SHP77 (cell line): ENCODE measurements at places on chromosomes 16 and 17.
A peak's percentile ranks its signal among the peaks of the same experiment; 100 is the strongest.

- DNase-seq = no peak
These were observed 152.2 kb upstream of the MPHOSPH6 start for GRCh38 chr16:82322177-82322576.

DNA sequence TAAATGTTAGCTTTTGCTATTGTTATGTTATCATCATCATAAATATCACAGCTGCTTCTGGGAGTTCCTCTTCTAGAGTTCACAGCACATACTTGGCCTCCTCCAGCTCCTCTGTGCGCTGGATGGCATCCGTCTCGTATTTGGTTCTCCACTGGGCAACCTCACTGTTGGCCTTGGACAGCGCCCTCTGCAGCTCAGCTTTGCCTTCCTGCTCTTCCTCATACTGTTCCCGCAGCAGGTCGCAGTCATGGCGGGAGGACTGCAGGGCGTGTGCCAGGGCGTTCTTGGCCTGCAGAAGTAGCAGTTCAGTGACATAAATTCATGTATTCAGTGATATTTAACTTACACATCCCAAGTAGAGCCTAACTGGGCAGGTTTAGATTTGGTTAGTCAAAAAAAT is 23.4 kb downstream of the MYH8 start:
- no peak for DNase-seq

GRCh38 chr16:53504665-53505064 is 1.7 kb upstream of the AKTIP start:
- DNase-seq = peak; percentile 14

DNA sequence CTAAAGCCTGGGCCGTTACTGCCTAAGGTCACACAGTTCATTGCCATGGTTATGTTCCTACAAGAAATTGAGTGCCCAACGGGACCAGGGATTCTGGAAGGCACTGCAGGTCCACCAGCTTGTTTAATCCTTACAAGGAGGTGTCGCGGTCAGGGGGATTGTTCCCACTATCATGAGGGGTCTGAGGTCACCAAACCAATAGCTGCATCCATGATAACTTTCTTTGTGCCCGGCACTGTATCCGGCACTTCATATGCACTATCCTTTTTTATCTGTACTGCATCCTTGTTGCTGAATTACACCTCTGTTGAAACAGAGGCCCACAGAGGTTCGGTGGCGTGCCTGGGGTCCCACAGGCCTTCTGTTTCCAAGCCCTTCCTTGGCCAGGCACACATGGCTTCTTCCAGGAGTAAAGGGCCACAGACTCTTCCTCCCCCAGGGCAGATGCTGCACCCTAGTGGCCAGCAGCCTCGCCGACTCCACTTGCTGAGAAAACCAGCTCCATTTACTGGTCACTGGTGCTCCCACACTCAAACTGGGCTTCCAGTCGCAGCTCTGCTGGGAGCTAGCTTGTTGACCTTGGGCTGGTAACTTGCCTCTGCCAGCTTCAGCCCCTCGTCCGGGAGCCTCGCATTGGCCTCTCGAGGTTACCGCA is 82.0 kb upstream of the PLCG2 start:
- no peak for DNase-seq

DNA sequence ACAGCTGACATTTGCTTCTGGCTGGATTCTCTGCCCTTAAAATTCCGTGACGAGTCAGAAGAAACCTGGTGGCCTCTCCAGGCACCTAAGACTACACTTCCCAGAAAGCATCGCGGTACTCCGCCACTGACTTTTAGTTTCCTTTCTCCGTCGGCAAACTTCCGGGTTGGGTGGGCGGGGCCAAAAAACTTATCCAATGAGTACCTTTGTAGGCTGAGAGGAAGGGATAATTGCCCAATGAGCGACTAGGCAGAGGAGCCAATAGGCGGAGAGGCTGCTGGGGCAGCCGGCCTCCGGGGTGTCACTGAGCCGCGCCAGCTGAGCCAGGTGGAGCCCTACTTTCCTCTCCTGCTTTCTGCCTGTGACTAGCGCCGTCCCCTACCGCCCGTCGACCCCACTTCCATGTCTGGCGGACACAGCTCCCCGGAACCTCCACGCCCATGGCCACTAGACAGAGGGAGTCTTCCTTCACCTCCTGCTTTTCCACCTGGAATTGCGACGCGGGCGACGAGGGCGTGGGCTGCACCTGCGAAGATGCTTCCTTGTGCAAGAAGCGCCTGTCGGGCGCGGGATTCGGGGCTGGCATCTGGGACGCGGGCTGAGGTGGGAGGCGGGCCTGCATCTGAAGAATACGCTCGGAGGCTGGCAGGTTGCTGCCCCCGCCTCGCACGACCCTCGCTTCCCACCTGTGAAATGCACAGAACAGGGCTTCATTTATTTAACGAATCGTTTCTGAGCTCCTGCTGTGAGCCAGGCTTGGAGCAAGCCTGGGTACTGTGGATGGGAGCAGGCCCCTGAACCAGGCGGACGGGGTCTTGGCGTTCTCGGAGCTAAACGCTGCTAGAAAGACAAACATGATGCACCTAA is 16.5 kb upstream of the ARHGAP17 start:
- peak; percentile 98 for DNase-seq

GRCh38 chr17:72717276-72717675 is 375.2 kb downstream of the SLC39A11 start:
- no peak for DNase-seq

DNA sequence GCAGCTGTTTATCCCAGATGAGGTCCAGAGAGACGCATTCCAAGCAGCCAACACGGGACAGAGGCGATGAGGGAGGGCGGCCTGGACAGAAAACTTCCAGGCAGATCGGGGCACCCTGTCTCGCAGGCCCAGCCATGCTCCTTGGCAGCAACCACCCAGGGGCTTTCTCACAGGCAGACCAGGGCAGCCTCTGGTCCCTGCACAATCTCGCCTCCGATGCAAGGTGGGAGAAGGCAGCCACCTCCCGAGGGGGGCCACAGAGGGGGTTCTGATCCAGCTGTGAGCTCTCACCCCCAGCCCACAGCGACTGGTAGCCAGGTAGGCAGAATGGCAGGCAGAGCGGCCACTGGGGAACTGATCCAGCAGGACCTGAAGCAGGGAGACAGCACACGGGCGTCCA is 48.7 kb downstream of the LMF1 start:
- DNase-seq = no peak

DNA sequence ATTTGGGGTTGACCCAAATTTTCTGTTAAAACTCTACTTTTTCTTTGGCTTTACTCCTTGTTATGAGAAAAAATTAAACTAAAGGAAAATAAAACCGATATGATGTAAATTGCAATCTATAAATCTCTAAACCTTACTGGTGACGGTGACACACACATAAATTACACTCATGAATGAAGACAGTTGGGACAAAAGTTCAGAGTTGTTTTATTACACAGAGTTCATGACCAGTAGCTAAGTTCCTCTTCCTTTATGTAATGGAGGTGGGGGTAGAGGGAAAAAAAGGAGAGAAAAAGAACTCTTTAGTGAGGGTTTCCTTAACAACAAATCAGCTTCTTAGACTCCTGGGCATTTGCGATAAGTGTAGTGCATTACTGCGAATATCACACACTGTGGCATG is 220.7 kb downstream of the KCNJ2 start:
- DNase-seq = no peak

- no peak for DNase-seq
These were observed 118.2 kb upstream of the ZNF750 start for GRCh38 chr17:82957961-82958561.

- no peak for DNase-seq
These were observed 68.3 kb upstream of the BCAR1 start for GRCh38 chr16:75319513-75320411.

DNA sequence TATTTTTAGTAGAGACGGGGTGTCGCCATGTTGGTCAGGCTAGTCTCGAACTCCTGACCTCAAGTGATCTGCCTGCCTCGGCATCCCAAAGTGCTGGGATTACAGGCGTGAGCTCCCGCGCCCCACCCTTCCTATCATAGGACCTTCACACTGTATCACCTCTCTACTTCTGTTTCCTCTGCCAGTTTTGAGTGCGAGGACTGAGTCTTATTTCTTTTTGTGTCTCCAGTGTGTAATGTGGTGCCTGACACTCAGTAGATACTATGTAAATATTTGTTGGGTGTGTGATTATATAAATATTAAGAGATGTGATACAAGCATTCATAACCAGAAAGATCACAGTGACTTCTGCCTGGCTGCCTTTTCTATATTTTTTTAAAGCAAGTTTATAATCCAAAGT is 10.5 kb downstream of the PRKCA start:
- DNase-seq = no peak

DNA sequence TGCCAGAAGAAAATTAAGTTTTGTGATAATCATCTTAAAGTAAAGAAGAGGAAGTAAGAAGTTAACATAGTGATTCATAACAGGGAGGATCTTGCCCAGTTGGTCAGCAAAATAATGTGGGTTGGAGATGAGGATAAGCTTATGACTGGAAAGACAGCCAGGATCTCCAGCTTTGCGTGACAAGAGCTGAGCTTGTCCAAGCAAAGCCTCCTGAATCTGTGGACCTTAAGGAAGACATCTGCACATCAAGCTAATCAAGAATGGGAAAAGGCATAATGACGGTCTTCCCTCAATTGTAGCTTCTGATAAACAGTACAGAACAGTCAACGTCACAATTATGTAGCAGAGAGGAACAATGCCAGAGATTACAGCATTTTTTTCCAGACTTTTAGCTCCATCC is 744.7 kb upstream of the GOT2 start:
- no peak for DNase-seq

DNA sequence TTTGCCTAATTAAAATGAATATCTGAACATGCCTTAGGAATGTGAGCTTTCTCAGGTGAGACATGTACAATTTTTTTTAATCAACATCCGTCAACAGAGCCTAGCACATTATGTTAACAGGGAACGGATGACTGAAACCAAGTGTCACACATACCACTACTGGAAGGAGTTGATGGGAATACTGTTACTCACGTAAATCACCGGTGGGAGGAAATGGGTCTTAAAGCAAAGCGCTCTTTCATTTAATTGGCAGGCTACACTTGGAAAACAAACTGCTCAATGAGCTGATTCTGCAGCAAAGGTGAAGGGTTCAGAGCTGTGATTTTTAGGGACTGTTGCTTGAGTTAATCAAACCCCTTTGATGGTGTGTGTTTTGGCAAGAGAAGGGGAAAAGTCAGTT is 4.8 kb downstream of the CPPED1 start:
- no peak for DNase-seq

DNA sequence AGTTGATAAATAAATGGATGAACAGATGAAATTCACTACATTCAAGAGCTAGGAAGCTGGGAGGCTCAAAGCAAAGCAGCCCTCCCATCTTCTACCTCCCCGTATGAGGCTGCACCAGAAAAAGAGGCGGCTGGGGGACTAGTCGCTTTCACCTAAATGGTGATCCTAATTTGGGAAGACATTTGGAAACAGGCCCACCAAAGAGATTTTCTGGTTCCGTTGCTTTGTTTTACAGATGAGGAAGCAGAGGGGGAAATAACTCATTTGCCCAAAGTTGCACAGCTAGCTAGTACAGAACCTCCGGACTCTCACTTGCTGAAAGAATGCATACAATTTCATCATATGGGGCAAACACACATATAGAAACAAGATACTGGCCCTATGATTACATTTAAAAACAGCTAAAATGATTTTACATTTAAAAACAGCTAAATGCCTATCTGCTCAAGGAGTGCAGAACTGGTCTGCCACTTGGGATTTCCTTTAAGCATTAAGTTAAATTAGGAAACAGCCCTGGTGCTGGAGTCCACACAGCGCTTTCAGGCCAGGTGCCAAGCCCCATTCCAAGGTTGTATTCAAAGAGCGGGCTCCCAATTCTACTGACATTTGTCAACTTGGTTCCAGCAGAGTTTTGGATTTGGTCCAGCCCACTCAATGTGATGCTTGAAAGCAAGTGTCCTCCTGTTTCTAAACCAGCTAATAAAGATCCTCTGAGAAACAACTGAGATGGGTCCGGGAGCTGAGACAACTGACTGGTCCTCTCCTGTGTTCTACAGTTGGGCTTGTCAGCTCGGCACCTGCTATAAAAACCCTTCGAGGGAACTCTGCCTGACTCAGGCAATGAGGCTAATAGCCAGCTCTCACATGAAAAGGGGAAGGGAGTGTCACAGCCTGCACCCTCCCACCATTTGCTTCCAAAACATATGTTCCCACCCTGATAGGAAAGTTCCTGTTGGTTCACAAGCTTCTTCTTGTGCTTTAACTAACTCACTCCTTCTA is 11.7 kb downstream of the ERN1 start:
- DNase-seq = peak; percentile 46

DNA sequence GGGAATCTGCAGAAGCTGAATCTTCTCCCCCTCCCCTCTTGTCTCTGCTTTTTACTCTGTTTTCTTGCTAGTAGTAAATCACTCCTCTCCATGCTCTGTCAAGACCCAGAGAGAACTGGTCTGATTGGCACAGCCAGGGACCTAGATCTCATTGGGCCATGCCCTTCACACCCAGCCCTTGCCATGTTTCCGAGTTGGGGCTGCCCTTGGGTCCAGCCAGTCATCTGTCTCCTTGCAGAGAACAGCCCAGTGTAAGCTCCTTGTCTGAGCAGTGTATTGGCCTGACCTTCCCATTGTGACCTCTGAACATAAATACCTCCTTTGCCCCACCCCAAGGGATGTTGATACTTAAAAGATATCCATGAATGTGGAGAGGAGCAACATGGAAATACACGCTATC is 3.9 kb downstream of the MMP15 start:
- DNase-seq = no peak

DNA sequence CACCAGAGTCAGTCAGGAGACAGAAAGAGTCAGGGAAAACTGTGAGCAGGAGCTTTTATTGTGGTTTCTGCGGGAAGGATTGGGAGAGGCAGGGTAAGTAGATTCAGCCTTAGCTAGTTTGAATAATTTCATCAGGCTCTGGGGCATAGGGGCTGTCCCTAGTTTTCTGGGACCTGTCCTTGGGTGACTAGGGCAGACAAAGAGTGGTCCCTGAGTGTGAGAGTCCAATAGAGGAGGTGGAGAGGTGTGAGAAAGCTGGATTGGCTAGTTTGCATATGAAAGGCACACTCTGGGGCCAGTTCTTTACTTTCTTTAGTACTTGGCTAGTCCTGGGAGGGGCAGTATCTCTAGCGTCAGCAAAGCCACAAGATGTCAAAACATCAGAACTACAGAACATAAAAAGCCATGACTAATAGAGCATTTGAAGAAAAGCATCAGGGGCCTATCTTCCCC is 255.6 kb downstream of the HS3ST3A1 start:
- DNase-seq = no peak

GRCh38 chr17:59853168-59853918 is 39.4 kb downstream of the TUBD1 start:
- DNase-seq = peak; percentile 93
